Progenitor cell of endocrine pancreas (in vitro differentiated cells): ENCODE measurements at places on chromosomes 4 and X. TPM values are rescaled to one million over a fixed set of nuclear protein-coding genes. Genes with fewer than 3 reads are reported as not detected.

RENBP gene
- 2.5 and 3.3 TPM in 2 replicates for total RNA-seq

P2RY8 gene
- total RNA-seq, result not detected in 2 replicates

ARMCX1 gene
- 29.6 and 31.6 TPM in 2 replicates for total RNA-seq

TCP11X2 gene
- total RNA-seq, result 4.7 and 5.3 TPM in 2 replicates

RP2 gene
- 9.3 and 9.7 TPM in 2 replicates for total RNA-seq

HPGD gene
- 2.0 and 3.4 TPM in 2 replicates for total RNA-seq

SMPX gene
- not detected in 2 replicates for total RNA-seq

SHISA3 gene
- 0.14 and 0.40 TPM in 2 replicates for total RNA-seq

KLHL13 gene
- 5.6 and 6.3 TPM in 2 replicates for total RNA-seq

CT47A7 gene
- not detected in 2 replicates for total RNA-seq

SRPX gene
- 1.3 and 1.8 TPM in 2 replicates for total RNA-seq

EPGN gene
- not detected in 2 replicates for total RNA-seq

GASK1B gene
- 15.3 and 25.8 TPM in 2 replicates for total RNA-seq

CWH43 gene
- total RNA-seq, result not detected in 2 replicates

TCEANC gene
- total RNA-seq, result 3.0 and 4.1 TPM in 2 replicates

NIPAL1 gene
- total RNA-seq, result 17.6 and 21.1 TPM in 2 replicates

RAB9A gene
- 17.6 and 20.5 TPM in 2 replicates for total RNA-seq

UGT8 gene
- total RNA-seq, result 4.5 and 7.5 TPM in 2 replicates

TRIM60 gene
- not detected in 2 replicates for total RNA-seq

SPANXD gene
- not detected in 2 replicates for total RNA-seq

MAGEA11 gene
- 0.22 TPM in 1 of 2 replicates, not detected in the other for total RNA-seq

PLXNB3 gene
- 0.98 and 1.1 TPM in 2 replicates for total RNA-seq

GNRHR gene
- not detected in 2 replicates for total RNA-seq

GPRIN3 gene
- 14.8 and 16.0 TPM in 2 replicates for total RNA-seq

NXF3 gene
- total RNA-seq, result not detected in 2 replicates

PNMA6A gene
- 6.9 and 7.0 TPM in 2 replicates for total RNA-seq

GRIA2 gene
- 2.3 and 2.5 TPM in 2 replicates for total RNA-seq

CYLC1 gene
- total RNA-seq, result not detected in 2 replicates

EDA2R gene
- 4.2 and 6.6 TPM in 2 replicates for total RNA-seq

PASD1 gene
- not detected in 2 replicates for total RNA-seq

TEX13B gene
- not detected in 2 replicates for total RNA-seq

NALF2 gene
- 3.2 and 3.4 TPM in 2 replicates for total RNA-seq

GAGE1 gene
- total RNA-seq, result not detected in 2 replicates

NKX1-1 gene
- not detected in 2 replicates for total RNA-seq

SYNPO2 gene
- 1.3 and 2.2 TPM in 2 replicates for total RNA-seq

CNKSR2 gene
- total RNA-seq, result 28.0 TPM in 2 replicates

HTN3 gene
- total RNA-seq, result not detected in 2 replicates

NXF2 gene
- total RNA-seq, result 2.6 TPM in 1 of 2 replicates, not detected in the other

ADGRG2 gene
- total RNA-seq, result 0.81 and 1.4 TPM in 2 replicates

ENAM gene
- 0.05 and 0.09 TPM in 2 replicates for total RNA-seq

SMIM31 gene
- not detected in 2 replicates for total RNA-seq

CLDN22 gene
- total RNA-seq, result not detected in 2 replicates

SORBS2 gene
- total RNA-seq, result 92.6 and 94.2 TPM in 2 replicates

MAGEA4 gene
- not detected in 2 replicates for total RNA-seq
